ENCODE measurements at places on chromosomes 7 and 10.

GRCh38 chr7:44224974-44225565, 24.3 kb downstream of the YKT6 start:
- DNase-seq = no peak

DNA sequence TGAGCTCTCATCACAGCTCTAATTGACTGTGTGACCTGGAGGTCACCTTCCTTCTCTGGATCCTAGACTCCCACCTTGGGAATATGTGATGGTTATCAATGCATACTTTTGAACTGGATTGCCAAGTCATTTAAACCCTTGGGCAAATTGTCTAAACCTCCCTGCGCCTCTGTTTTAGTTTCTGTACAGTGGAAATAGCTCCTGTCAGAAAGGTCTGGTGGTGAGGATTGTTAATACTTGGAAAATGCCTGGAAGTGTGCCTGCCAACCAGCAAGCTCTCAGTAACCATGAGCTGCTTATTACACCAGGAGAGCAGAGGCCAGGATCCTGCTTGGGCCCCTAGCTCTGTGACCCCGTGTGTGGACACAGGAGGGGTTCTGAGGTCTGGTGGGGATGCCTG, 108.7 kb upstream of the PPIF start:
- DNase-seq = no peak

GRCh38 chr7:26688936-26689506, 175.4 kb downstream of the SKAP2 start:
- no peak for DNase-seq

GRCh38 chr10:78194050-78194449, 160.4 kb downstream of the RPS24 start:
- no peak for DNase-seq

GRCh38 chr7:85510287-85510686, 323.4 kb upstream of the SEMA3D start:
- DNase-seq = no peak

GRCh38 chr7:93945756-93946535, 24.4 kb downstream of the GNG11 start:
- DNase-seq = no peak

Data from naive thymus-derived CD4-positive, alpha-beta T cell (primary cell).